ENCODE measurements at places on chromosomes 3 and 15. TPM values are rescaled to one million over a fixed set of nuclear protein-coding genes. Genes with fewer than 3 reads are reported as not detected.

Gene DUOX1
- total RNA-seq = 0.13 TPM

Gene CELSR3
- 0.05 TPM for total RNA-seq

Gene SCN11A
- total RNA-seq = 0.04 TPM

Gene DGKG
- total RNA-seq = 5.0 TPM

Gene RARB
- total RNA-seq = 1.5 TPM

Gene NOX5
- total RNA-seq = not detected

Gene SH3GL3
- not detected for total RNA-seq

Gene POPDC2
- 38.7 TPM for total RNA-seq

Gene P2RY12
- total RNA-seq = 0.56 TPM

Gene ZNF770
- 52.9 TPM for total RNA-seq

Gene RNU5B-1
- total RNA-seq = not detected

Gene SPESP1
- 3.6 TPM for total RNA-seq

Gene RTP1
- total RNA-seq = not detected

Gene C3orf20
- total RNA-seq = not detected

Gene P3H2
- 0.24 TPM for total RNA-seq

Gene IL5RA
- total RNA-seq = not detected

Gene ACTC1
- 61.6 TPM for total RNA-seq

Gene ARL14
- total RNA-seq = not detected

Gene USP13
- total RNA-seq = 453 TPM

Gene MST1R
- 0.51 TPM for total RNA-seq

Gene CCDC66
- total RNA-seq = 7.9 TPM

Gene ZBED2
- not detected for total RNA-seq

Gene IL20RB
- 0.63 TPM for total RNA-seq

Gene MITF
- total RNA-seq = 114 TPM

Gene WDR93
- total RNA-seq = not detected

Gene PAQR9
- 0.20 TPM for total RNA-seq

Gene ZDHHC19
- total RNA-seq = not detected

Gene PRR20G
- not detected for total RNA-seq

Gene SCAANT1
- total RNA-seq = not detected

Gene NANOGP8
- total RNA-seq = not detected

Gene PARP6
- total RNA-seq = 51.7 TPM

Data from gastrocnemius medialis (tissue), 4 donors.